ENCODE measurements at places on chromosomes 12 and 14.

- no peak for DNase-seq
These were observed 13.4 kb upstream of the IFI27L2 start for GRCh38 chr14:94142836-94143235.

DNA sequence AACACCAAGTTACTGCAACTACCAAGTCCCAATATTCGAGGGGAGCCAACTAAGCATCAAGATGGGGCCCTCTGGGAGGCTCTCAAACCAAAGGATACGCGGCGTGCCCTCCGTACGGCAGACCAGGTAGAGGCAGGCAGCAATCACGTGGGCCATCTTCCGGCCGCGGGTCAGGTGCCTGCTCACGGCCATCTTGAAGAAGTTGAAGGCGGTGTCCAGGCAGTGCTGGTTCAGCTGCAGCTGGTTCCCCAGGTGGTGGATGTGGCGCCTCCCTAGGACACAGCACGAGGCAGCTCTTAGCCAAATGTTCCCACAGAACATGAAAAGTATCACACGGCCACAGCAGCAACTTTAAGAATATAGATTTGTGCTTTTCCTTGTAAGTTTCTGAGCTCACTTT lies 24.3 kb downstream of the BTBD6 start:
- no peak for DNase-seq

- no peak for DNase-seq
These were observed 137.0 kb downstream of the ZFP36L1 start for GRCh38 chr14:68655911-68656316.

DNA sequence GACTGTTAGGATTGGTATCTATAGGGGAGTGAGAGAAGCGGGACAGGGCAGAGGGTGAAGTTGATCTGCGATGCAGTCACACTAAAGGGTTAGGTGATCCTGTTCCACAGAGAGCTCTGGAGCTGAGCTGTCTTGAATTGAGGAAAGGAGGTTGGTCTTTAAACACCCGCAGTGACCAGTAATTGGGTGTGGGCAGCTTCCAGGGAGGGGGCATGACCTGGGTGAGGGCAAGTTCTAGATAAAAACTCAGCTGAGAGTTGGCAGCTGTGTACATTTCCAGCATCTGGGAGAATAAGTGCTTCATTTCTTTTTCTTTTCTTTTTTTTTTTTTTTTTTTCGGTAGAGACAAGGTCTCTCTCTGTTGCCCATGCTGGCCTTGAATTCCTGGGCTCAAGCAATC lies 35.1 kb downstream of the RDH12 start:
- DNase-seq = no peak

- no peak for DNase-seq
These were observed 351.3 kb downstream of the TMEM121 start for GRCh38 chr14:105877645-105878044.

DNA sequence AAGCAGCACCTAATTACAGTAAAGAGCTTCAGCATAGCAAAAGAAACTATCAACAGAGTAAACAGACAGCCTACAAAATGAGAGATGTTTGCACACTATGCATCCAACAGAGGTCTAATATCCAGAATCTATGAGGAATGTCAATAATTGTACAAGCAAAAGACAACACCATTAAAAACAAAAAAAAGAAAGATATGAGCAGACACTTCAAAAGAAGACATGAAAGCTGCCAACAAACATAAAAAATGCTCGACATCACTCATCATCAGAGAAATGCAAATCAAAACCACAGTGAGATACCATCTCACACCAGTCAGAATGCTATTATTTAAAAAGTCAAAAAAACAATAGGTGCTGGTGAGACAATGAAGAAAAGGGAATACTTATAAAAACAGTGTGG lies 273.1 kb downstream of the TMTC2 start:
- no peak for DNase-seq

GRCh38 chr12:41706376-41706775 lies 438.3 kb downstream of the GXYLT1 start:
- DNase-seq = no peak

DNA sequence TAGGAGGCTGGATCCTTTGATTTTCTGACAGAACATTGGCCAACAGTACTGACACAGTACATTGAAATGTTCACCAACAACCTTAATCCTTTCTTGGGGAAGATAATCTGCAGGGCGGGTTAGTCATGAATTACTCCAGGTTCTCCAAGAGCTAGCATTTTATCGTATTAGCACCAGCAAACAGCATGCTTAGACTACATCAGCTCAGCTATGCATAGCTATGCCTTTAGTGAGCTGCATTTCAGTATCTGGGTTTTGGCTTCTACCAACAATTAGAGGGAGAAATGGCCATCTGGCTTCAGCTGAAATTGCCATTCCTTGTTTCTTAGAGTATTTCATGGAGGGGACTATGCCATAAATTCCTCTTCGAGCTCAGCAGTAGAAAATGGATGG lies 33.8 kb downstream of the SAMD4A start:
- no peak for DNase-seq

DNA sequence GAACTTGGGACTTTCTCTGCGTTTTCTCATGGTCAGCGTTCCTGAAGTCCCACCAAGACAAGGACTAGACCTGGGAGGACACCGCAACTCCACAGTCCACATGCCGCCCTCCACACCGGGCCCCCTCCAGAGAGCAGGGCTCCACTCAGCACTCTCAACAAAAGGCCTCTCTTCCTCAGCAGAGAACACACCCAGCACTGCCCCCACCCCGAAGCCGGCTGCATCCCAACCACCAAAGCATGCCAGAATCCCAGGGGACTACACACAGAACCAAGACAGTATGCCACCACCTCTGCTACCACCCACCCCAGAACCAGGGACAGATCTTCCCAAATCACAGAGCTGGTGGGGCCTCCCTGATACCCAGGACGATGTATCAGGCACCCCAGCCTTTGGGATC lies 88.3 kb downstream of the BCL11B start:
- no peak for DNase-seq

DNA sequence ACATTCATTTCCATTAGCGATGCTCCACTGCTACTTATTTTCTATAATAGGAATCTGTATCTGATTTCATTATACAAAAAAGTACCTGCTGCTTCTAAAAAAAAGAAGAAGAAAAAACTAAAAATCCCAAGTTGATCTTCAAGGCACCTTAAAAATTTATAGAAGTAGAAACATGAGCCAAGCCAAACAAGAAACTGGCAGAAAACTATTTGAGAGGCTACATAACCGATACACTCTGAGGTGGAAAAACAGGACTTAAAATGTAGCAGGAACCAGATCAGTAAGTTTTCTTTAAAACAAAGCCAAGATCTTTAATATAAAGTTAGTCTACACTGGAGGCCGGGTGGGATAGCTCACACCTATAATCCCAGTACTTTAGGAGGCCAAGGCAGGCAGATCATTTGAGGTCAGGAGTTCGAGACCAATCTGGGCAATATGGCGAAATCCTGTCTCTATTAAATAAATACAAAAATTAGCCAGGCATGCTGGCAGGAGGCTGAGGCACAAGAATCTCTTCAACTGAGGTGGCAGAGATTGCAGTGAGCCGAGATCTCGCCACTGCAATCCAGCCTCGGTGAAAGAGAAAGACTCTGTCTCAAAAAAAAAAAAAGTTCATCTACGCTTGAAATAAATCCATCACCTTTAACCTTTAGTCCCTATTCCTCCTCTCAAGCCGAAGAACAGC lies 278.6 kb downstream of the MED13L start:
- DNase-seq = no peak

DNA sequence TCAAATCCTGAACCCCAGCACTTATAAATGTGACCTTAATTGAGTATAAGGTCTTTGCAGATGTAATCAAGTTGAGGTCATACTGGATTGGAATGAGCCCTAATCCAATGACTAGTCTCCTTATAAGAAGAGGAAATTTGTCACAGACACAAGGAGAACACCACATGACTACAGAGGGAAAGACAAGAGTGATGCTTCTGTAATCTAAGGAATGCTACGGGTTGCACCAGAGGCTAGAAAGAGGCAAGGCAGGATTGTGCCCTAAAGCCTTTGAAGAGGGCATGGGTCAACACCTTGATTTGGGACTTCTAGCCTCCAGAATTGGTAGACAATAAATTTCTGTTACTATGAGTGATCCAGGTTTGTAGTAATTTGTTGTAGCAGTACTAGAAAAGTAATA lies 135.0 kb downstream of the FOXG1 start:
- no peak for DNase-seq

DNA sequence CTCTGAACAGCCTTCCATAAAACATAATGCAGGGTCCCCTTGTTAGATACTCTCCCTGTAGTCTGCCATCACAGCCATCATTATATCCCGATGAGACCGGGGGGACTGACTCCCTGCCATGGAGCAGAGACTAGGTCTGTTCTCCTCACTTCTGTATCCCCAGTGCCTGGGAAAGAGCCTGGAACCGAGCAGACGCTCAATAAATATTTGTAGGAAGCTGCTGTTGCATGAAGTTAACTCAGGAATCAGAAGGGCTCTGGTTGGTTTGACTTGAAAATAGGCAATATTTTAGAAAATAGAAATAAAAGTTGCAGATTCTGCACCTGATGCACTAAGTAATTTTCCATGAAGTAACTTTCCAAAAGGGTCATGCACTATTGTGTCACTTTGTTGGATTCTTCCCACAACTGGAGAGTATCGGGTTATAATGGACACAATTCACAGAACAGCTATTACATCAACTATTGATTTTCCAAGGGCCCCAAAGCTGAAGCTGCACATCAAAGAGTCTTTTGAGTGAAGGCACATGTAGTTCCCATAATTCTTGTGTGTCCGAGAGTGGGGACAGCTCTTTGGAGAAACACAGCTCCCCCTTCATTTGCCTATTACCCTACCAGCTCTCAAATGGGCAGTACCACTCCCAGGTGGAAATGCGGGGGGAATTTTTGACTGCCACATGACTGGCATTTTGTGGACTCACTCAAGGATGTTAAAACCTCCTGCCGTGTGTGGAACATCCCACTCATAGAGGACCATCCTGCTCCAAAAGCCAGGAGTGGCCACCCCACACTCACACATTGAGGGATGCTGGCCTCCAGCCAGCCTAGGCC lies 18.8 kb downstream of the CLMN start:
- no peak for DNase-seq

DNA sequence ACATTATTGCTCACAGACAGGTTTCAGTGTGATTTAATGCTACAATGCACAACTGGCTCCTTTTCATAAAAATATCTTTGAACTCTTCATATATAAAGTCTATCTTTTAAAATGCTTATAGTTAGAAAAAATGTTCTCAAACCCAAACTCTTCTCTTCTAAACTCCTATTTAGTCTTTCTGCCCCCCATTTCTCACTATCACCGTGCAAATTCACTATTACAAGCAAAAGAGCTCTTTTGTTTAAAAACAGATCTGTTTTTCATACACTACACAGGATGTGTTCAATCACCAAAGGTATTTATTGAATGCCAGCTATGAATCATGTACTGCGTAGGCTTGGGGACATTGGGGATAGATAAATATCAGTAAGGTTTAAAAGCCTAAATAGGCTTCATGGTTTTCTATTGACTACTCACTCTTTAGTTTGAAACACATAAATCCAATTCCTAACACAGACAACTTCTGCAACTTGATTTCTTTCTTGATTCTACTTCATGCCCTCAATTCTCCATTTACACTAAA lies 692.3 kb downstream of the C12orf50 start:
- DNase-seq = peak; percentile 29

DNA sequence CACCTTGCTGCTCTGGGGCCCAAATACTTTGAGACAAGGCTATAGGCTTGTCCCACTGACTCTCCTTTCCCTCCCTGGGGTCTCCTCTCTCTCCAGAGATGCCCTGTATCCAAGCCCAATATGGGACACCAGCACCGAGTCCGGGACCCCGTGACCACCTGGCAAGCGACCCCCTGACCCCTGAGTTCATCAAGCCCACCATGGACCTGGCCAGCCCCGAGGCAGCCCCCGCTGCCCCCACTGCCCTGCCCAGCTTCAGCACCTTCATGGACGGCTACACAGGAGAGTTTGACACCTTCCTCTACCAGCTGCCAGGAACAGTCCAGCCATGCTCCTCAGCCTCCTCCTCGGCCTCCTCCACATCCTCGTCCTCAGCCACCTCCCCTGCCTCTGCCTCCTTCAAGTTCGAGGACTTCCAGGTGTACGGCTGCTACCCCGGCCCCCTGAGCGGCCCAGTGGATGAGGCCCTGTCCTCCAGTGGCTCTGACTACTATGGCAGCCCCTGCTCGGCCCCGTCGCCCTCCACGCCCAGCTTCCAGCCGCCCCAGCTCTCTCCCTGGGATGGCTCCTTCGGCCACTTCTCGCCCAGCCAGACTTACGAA lies 3.1 kb downstream of the NR4A1 start:
- no peak for DNase-seq

DNA sequence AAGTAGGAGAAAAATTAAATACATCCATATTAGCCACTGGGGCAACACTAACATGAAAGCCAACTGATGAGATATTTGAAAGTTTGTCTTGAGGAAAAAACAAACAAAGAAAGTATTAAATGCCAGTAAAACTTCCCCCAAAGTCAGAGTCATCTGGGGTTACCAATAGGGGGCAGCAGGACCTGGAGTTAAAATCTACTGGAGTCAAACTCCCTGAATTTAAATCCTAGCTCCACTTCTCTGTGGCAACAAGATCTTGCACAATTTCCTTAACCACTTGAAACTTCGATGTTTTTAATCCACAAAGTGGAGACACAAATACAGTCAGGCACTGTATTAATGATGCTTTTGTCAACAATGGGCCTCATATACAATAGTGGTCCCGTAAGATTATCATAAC lies 14.4 kb downstream of the PLEKHG7 start:
- peak; percentile 51 for DNase-seq

GRCh38 chr12:98470469-98471082 lies 44.8 kb upstream of the TMPO start:
- DNase-seq = no peak

GRCh38 chr14:55101698-55102097 lies 27.4 kb upstream of the LGALS3 start:
- DNase-seq = no peak

DNA sequence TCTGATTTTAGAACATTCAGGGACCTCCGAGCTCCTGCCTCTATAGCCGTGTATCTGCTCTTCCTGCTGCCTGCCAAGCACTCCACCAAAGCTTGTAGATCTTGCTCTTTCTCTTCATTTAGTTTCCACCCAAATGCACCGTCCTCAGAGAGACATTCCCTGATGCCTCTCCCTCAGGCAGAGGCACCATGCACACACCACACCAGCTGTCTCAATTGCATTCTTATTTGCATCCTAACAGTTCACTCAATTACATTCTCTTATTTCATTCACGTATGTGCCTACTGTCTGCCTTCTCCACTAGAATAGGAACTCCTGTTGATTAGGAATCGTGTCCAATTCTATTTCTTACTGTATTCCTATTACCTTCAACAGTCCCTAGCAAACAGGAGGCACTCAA lies 845.4 kb upstream of the TMEM132C start:
- DNase-seq = no peak

DNA sequence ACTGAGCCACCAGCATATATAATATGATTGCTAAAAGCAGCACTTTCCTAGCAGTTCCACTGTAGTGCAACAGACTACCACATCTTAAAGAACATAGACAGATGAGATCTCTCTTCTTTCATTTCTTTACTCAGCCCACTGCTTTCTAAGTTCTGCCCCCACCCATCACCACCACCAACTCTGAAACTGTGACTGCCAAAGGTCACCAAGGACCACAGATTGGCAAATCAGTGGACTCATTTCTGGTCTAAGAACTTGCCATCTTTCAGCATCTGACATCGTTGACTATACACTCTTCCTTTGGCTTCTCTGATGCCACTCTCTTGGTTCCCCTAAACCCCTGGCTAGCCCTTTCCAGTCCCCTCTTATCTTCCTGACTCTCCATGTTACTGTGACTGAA lies 38.4 kb downstream of the IFNG start:
- no peak for DNase-seq

GRCh38 chr14:53855574-53855973 lies 101.1 kb downstream of the BMP4 start:
- DNase-seq = no peak
